ENCODE measurements at places on chromosomes 1 and 21.
A peak's percentile ranks its signal among the peaks of the same experiment; 100 is the strongest.

DNA sequence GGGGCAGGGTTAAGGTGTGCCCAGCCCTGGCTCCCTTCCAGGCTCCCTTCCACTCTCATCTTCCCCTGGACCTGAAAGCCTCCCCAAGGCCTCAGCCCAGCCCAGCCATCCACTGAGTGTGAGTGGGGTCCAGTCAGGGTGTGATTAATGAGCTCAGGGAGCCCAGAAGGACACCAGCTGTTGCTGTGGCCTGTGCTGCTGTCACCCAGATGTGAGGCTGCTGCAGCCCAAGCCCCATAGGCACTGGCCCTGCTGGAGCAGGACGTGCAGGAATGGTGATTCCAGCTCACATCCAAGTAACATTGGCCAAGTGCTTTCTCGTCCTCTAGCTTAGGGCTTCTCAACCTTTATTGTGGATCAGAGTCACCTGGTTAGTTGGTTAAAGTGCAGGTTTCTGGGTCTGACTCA, 77.6 kb downstream of the EPHB2 start:
- no peak for DNase-seq

GRCh38 chr1:9166289-9167235, 37.7 kb upstream of the GPR157 start:
- DNase-seq = no peak

DNA sequence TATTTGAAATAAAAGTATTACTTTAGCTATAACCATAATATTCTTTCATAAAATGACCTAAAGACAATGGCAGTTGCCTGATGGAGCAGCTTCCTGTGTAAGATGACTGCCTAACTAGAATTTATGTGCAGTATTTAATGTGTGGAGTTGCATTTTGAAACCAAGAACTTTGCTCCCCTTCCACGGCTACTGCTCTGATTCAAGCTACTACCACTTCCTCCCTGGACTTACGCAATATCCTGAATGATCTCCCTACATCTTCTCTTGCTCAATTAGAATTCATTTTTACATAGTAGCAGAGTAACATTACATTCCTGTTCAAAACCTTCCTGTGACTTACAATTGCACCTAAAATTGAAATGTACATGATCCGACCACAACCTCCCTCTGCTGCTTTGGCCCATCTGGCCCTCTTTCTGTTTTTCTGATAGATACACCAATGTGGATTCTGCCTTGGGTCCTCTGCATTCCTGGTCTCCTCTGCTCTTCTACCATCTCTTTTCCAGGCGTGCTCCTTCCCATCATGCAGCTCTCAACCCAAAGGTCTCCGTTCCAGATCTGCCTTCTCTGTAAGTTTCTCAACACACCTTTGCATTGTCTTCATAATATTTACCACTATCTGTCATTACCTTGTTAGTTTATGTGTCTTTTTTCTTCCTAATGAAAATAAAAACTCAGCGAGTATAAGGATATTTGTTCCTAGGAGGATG, 47.4 kb upstream of the USP25 start:
- DNase-seq = no peak

GRCh38 chr1:237235091-237235490, 193.1 kb downstream of the RYR2 start:
- DNase-seq = no peak

- no peak for DNase-seq
These were observed 56.9 kb downstream of the KIF1B start for GRCh38 chr1:10267319-10267718.

DNA sequence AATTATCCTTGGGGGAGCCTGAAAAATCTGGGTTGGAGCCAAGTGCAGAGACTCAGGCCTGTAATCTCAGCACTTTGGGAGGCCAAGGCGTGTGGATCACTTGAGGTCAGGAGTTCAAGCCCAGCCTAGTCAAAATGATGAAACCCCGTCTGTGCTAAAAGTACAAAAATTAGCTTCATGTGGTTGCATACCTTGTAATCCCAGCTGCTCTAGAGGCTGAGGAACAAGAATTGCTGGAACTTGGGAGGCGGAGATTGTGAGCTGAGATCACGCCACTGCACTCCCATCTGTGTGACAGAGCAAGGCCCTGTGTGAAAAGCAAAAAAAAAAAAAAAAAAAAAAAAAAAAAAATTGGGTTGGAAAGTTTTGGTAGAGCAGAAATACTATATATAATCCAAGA, 1563.6 kb upstream of the PRMT6 start:
- DNase-seq = no peak

GRCh38 chr1:152902636-152903035, 5.7 kb upstream of the IVL start:
- no peak for DNase-seq

GRCh38 chr1:228404107-228404720, 2.4 kb downstream of the TRIM11 start:
- peak; percentile 36 for DNase-seq

- no peak for DNase-seq
These were observed 48.5 kb upstream of the TTC39A start for GRCh38 chr1:51378871-51379270.

GRCh38 chr1:205680073-205680851, at the start of gene SLC45A3:
Gene SLC45A3 (minus strand): TSS chr1:205680509. CDS start chr1:205664656, 15,853 bp downstream.
- DNase-seq = no peak

- DNase-seq = no peak
These were observed 19.0 kb upstream of the VCAM1 start for GRCh38 chr1:100700586-100700985.

DNA sequence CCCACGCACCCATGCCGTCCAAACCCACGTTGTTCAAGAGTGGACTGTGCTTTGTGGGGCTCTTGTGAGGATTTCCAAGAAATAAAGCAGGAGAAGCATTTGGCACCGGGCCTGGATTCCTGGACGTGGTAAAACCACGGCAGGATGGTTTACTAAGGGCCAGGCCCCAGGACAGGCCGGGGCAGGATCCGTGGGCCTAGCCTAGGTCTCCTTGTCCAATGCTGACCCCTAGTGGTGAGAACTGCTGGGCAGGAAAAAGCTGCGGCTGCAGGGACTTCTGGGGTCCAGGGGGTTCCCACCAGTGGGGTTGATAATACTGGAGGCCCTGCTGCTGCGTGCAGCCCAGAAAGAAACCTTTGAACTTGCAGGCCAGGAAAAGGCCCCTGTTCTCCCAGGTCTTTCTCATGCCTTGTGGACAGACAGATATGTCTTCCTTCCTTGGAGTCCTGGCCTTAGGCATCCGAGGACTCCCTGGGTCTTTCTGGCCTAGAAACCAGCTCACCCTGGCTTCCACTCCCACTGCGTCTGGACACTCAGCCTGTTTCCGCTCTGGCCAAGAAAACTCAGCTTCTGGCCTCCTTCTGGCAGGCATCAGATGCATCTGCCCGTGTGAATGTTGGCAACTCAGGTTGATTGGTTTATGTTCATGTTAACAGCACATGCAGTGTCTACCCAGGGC, 106.9 kb upstream of the TMEM51 start:
- DNase-seq = peak; percentile 33

GRCh38 chr1:234605983-234606783, 3.8 kb downstream of the IRF2BP2 start:
- peak; percentile 67 for DNase-seq

- DNase-seq = no peak
These were observed 9.8 kb downstream of the SAMD13 start for GRCh38 chr1:84311296-84311695.

- no peak for DNase-seq
These were observed 98.7 kb upstream of the C8B start for GRCh38 chr1:57064379-57065140.

DNA sequence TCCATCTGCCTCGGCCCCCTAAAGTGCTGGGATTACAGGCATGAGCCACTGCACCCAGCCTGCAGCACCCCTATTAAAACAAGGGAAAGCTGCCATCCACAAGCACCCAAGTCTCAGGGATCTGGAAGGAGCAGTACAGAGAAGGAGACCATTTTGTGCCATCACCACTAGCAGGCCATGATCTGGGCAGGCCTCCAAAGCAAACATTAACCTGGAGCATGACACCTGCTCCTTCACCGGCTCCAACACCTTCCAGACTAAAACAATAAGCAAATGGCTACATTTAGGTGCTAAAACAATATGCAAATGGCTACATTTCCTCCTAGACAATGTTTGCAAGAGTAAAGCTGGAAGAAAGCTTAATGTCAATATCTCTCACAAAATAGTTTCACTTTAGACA, 16.7 kb downstream of the MEAF6 start:
- no peak for DNase-seq

DNA sequence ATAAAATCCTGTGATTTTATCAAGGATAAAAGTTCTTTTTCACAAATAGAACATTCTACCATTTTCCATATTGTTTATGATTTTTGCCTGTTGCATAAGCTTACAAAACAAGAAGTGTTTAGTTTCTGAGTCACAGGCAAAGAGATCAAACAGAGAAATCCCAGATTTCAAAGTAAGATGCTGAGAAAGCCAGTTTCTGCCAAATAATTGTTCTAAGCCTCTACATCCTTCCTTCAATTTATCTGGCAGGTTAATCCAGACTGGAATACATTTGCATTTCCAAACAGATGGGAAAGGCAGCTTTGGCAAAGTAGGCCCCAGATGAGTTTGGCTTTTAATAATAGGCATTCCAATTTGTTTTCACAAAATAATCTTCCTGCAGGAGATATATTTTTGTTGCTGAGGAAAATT, 2.5 kb downstream of the SLC1A7 start:
- no peak for DNase-seq

DNA sequence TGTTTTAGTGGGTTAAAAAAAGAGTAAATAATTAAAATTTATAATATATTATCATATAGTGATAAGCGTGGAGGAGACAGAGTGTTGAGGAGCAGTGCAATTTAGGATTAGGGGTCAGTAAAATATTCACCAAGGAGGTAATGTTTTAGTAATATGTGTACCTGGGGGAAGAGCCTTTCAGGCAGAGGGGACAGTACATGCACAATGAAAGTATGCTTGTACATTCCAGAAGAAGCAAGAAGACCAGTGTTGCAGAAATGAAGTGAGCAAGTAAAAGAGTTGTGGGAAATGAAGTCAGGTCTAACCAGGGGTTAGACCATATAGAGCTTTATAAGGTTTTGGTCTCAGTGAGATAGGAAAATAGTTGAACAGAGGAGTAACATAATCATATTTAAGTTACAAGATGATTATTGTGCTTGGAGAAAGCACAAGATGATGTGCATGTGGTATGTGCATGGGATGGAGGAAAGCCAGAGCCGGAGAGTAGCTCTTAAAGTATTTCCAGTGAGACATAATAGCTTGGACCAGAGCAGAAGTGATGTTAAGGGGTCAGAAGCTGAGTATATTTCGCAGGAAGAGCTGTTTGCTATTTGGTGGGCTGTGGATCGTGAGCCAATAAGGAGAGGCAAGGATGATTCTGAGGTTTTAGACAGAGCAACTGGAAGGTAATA, 44.8 kb downstream of the SNX7 start:
- no peak for DNase-seq

DNA sequence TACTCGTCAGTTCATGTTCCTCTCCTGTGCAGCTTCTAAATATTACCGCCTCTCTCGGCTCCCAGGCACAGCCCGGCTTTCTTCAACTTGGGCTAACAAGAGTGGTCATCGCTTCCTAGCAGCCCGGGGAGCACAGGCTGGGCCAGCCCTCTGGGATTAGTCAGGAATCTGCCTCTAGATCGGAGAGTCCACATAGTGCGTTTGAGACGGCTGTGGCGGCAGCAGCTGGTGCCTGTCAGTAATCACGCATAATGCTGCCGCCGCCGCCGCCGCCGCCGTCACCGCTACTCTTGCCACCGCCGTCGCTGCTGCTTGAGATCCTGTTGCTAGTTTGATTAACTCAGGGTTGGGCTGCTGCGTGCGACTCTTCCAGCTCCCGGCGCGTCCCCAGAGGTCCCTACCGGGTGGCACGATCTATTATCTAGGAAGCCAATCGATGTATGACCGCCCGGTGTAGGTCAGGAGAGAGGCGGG, at the start of gene RXRG:
RXRG (minus strand) TSS at position 230 of the 474 bp plus-strand sequence. CDS start 233 bp downstream, outside the sequence.
- DNase-seq = no peak

DNA sequence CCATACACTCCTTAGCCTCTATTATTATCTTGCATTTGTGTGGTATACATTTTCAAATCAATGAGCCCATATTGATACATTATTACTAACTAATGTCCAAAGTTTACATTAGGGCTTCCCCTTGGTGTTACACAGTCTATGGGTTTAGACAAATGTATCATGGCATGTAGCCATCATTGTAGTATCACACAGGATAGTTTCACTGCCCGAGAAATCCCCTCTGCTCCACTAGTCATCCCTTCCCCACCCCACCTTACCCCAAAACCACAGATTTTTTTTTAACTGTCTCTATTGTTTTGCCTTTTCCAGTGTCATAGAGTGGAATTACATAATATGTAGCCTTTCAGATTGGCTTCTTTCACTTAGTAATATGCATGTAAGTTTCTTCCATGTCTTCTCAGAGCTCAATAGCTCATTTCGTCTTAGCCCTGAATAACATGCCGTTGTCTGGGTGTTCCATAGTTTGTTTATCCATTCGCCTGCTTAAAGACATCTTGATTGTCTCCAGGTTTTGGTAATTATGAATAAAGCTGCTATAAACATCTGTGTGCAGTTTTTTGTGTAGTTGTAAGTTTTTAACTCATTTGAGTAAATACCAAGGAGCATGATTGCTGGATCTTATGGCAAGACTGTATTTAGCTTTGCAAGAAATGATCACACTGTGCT, 86.4 kb upstream of the LYST start:
- peak; percentile 23 for DNase-seq

All from T-helper 1 cell (primary cell).